ENCODE measurements at places on chromosomes 6 and 20.
A peak's percentile ranks its signal among the peaks of the same experiment; 100 is the strongest.

GRCh38 chr6:156336733-156337132 lies 440.4 kb upstream of the ARID1B start:
- no peak for DNase-seq

DNA sequence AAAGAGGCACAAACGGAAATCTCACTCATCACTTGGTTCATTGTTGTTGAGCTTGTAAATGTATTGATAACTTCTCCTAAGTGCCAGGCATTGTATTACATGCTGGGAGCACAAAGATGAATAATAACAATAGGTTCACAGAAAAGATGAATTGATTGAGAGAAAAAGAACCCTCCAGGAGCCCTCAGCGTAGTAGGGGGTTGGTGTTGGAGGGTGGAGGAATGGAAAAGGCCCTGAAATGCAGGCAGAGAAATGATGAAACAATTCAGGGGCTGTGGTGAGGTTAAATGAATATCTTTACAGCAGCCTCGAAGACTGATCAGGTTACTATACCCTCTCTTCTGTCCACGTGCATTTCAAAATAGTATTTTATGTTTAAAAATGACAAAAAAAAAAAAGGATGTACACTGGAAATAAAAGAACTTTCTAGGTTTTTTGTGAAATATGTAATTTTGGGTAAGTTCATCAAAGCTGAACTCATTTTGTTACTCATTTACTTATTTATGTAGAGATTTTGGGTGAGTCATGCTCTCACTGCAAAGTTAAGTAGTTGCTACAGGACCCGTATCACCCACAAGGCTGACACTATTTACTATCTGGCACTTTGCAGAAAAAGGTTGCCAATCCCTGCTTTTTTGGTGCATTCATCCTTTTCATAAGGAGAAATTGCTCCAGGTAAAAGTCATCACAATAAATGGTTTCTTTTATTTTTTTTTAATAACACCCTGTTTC lies 277.3 kb downstream of the ZNF217 start:
- DNase-seq, result peak; percentile 22

- peak; percentile 58 for DNase-seq
These were observed 38.8 kb downstream of the SESN1 start for GRCh38 chr6:109055771-109056235.

- DNase-seq, result no peak
These were observed 213.4 kb downstream of the BMP7 start for GRCh38 chr20:57053067-57053466.

- DNase-seq, result peak; percentile 68
These were observed 1.9 kb upstream of the BMP2 start for GRCh38 chr20:6765469-6766058.

DNA sequence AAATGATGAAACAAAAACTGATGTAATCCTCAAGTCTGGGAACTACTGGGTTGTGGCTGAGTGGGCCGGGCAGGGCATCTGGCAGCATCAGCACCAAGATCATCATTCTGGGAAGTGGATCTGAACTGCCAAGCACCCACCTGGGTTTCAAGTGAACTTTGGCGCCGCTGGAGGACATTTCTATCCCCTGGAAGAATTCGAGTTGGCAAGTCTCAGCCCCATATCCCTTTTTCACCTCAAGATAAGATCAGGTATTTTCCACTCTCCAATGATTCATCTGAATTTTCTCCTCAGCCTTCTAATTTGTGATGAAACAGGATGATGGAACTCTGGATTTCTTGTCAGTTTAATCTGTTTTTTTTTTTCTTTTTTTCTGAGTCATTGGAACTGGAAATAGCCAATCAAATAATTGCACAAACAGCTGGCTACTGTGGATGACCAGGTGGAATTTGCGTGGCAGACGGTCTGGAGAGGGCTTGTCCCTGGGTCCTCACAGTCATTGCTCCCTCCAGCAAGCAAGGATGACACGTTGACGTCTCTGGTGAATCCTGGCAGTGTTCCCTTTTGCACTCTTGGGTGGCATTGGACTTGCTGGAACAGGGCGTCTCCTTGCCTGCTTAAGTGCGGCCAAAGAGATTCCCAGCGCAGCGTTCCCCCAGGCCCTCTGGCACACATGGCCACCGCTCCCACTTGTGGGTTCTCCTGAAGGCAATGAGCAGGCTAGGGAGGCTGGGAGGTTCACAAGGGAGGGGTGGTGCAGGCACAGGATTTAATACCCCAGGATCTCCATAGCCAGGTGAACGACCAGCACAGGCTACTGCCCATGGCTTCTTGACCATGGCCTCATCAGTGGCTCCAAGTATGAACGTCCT lies 80.4 kb downstream of the DHX35 start:
- peak; percentile 38 for DNase-seq

- DNase-seq, result peak; percentile 93
These were observed 1.8 kb downstream of the GTPBP2 start for GRCh38 chr6:43627008-43627825.

DNA sequence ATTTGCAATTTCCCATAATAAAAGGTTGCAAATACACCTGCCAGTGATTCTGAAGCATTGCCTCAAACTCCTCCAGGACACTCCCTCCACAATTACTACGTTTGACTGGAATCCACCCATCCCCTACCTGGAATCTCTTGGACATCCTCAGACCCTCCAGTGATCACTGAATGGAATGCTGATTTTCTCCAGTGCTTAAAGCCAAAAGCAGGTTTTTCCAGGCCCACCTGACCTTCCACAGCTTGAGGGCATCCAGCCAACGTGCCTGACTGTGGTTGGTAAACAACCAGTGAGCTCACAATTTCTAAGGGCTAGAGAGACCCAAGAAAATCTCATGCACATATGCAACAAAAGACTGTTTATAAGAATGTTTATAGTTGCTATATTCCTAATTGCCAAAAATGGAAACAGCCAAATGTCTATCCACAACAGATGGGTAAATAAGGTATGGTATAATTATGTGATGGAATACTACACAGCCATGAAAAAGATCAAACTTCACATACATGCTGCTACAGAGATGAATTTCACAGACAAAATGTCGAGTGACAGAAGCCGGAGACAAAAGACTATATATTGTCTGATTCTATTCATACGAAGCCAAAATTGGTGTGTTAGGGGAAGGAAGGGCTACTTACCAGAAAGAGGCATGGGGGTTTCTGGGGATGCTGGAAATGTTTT lies 147.1 kb upstream of the RREB1 start:
- DNase-seq, result no peak

DNA sequence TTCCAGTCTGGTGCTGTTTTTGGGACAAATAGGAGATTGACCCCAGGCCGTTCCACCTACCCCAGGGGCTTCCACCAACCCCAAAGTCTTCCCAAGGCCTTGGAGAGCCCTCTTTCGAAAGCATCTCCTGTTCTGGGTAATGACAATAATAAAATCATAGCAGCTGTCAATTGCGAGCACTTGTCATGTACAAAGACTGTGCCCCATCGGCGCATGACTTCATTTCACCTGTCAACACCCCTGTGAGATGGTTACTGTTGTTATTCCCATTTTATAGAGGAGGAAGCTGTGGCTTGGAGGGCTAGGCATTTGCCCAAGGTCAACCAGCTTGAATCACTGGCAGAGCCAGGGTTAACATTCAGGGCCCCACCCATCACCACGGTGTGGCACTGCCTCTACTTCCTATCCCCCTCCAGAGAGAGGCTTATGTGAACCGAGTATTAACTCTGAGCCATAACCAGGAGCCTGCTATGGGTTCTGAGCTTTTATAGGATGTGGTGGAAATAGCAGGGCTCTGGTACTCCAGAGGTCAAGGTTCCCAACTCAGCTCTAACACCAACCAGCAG lies 51.2 kb downstream of the HNF4A start:
- DNase-seq, result no peak

DNA sequence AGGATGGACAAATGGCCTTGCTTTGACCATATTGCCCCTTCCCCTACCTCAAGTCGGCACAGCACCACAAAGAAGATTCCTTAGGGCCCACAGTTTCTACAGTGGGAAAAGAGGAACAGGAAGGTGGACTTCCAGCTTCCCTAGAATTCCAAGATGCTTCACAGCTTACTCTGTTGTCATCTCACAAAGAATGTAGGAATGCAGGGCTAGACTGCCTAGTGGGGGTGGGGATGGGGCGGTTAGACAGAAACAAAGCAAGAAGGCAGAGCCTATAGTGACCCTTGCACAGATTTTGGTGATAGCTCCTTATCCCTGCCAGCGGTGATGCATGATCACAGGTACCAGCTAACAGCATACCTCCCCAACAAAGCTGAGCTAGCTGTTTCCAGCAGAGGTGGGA lies 607.6 kb upstream of the MAN1A1 start:
- DNase-seq, result peak; percentile 8

Data from fibroblast of skin of right quadriceps (primary cell).